Left ventricle myocardium inferior (tissue), 1 donor: ENCODE measurements at places on chromosomes 12 and 14. TPM values are rescaled to one million over a fixed set of nuclear protein-coding genes. Genes with fewer than 3 reads are reported as not detected.

DNA sequence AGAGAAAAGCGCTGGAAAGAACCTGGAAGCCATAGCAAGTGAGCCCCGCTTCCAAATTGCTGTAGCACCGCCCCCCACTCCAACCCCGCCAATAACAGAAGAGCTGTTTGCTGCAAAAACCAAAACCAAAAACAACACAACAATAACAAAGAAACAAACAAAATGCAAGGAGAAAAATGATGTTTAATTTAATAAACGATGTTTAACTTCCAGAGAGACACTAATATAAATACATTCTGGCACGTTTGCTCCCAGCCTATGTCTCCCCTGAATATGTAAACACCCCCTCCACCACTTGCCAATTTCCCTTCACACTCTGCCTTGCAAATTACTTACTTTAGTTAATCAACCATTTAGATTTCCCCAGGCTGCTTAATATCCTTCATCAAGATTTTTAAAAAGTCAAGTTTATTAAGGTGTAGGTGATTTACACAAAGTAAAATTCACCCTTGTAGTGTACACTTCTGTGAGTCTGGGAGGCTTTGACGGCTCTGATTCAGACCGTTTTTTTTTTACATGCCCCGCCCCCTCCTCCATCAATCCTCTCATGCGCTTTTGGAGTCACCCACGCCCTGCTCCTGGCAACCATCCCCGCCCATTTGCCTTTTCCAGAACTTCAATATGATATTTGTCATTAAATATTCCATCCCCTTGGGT, 482 bp upstream of the IFI27L2 start:
- peak; percentile 50 for DNase-seq

DNA sequence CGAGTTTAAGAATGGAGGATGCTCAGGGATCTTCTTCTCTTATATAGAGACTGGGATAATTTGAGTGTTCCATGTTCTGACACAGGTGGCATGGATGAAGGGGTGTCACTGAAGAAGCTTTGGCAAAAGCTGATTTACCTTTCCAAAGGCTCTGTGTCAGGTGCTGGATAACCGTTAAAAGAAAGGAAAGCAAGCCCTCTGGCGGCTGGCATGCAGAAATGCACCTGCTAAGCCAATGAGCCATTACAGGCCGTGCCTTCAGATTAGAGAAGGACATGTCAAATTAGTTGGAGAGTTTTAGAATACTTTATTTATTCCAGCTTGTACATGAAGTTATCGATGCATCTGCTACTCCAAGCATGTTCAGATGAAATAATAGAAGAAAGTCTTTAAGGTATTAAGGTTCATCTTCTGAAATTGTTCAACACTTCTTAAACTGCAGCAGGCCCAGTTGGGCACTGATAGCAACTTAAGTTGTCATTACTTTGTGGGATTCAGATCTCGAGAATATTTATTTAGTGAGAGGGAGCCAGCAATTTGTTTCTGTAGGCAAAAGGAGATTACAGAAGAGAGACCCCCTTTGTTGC, 678.2 kb downstream of the NRXN3 start:
- no peak for DNase-seq

DNA sequence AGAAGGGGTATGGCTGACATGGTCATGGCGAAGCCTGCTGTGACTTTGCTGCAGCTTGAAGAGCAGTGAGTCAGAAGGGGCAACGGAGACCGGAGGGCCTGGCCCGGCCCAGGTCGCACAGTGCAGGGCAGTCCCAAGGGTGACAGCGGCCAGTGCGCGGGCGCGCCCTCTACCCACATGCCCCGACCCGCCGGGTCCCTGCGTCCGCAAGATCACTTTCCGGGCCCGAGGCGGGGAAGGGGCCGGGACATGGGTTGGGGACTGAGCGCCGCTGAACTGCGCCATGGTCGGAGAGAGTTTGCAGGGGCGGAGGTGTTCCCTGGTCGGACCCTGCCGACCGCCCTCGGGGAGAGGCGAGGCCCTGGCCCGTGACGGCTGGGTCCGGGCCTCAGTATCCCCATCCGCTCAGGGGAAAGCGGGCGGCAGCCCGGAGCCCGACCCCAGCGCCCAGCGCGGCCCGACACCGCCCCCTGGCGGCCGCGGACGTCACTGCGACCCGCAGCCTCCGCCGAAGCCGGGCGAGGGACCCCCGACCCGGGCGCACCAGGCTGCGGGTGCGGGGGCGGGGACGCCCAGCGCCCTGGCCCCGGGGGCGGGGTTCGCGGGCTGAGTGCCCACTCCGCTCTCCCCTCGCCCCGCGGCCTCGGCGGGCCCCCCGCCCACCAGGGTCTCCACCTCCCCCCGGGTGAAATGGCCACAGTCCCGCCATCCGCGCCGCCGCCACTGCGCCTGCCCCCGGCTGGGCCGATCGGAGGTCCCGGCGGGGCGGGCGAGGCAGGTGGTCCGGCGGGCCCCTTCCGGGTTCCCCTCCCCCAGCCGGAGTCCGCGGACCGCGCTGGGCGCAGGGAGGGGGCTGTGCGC, 7.2 kb upstream of the ANKRD9 start:
- peak; percentile 57 for DNase-seq

DNA sequence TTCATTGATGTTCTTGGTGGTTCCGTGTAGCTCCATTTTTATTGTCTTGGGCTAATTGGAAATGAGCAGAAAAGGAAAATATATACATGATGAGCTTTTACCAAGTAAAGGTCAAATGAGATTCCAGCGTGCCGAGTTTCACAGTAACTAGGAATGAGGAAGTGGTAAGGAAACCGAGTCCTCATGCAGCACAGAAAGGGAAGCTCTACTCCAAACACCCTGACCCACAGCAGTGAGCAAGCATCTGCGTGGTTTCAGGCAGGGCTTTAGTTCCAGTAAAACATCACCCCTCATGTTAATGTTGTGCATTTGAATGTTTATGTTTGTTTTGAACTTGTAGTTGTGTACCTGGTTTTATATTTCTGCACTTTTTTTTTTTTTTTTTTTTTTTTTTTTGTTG, 208.0 kb downstream of the SLC41A2 start:
- no peak for DNase-seq

Gene PLA2G1B
- total RNA-seq = not detected

Gene KRT77
- not detected for total RNA-seq

Gene LBHD2
- not detected for total RNA-seq
